ENCODE measurements at places on chromosomes 1 and 21.

- DNase-seq, result no peak
These were observed 396.7 kb upstream of the DAB1 start for GRCh38 chr1:57820356-57821095.

- DNase-seq, result no peak
These were observed 29.3 kb downstream of the KIRREL1 start for GRCh38 chr1:158022554-158023312.

DNA sequence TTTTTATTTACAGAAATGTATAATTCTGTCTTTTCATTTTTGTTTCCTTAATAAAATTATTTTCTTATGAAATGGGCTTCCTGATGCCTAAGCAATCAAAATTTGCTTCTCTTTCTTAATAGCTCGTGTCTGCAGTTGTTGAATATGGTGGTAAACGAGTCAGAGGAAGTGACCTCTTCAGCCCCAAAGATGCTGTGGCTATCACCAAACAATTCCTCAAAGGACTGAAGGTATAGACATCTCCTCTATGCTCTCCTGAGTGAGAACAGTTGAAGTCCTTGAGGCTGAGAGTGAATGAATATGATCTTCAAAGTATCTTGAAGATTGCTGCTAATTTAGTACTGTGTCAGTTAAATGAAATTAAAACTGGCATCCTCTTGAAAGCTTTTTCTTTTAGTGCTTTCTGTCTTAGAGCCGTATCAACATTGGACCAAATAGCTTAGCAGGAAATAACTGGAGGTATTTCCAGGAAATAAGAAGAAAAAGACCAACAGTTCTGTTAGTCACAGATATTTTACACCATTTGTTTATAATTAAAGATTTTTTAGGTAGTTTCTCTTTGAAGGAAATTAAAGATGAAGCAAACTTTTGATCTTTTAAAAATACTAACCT lies 24.7 kb downstream of the VPS45 start:
- no peak for DNase-seq

DNA sequence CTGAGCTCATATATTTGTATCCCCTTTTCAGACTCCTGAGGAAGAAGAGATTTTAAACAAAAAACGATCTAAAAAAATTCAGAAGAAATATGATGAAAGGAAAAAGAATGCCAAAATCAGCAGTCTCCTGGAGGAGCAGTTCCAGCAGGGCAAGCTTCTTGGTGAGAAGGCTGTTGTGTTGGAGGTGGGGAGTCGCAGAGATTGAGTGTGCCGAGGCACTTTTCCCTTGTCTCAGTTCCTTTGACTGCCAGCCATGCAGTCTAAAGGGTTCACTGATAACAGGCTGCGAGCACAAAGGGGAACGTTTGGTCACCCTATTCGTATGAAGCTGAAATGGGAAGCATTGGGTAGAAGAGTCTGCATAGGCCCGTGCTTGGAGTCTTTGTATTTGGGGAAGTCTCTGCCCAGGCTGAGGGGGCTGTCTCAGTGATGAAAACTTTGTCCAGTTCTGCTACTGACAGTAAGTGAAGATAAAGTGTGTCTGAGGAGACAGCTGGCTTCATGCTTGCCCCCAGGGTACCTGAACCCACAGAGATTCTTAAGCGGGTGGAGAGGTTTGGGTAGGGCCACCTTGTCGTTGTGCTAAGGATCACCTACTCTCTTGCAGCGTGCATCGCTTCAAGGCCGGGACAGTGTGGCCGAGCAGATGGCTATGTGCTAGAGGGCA lies 2.8 kb downstream of the RPS8 start:
- no peak for DNase-seq

GRCh38 chr1:6185151-6185550 lies 5.0 kb upstream of the CHD5 start:
- peak; percentile 37 for DNase-seq

DNA sequence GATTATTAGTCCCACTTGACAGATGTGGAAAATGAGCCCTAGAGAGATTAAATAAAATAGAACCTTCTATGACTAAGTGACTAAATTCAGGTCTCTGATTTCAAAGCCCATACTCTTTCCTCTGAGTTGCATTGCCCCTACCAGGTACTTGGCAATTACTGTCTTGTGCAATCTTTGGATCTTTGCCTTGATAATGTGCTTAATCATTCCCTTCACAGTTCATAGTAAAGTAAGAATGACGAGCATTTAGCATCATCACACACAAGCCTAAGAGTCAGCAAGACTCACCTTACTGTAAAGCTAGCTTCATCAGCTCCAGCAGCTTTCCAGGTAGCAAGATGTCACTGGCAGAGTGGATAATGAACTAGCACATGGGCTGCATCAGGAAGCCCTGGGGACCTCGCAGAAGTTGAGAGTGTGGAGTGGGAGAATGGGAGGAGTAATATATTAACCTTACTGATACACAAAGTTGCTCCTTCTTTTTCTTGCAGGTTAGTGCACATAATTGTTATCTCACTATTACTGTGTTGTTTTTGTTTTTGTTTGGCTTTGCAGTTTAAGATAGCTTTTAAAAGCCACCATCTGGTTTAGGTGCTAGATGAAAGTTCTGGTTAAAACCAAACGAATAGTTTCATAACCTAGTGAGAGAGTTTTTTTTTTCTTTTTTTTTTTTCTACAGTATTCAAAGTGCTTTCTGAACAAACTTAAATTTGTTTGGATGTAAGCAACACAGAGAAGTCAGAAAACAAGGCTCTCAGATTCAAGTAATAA lies 71.8 kb downstream of the PBX1 start:
- DNase-seq, result no peak

GRCh38 chr1:112446411-112446810 lies 50.4 kb downstream of the CTTNBP2NL start:
- DNase-seq, result no peak

DNA sequence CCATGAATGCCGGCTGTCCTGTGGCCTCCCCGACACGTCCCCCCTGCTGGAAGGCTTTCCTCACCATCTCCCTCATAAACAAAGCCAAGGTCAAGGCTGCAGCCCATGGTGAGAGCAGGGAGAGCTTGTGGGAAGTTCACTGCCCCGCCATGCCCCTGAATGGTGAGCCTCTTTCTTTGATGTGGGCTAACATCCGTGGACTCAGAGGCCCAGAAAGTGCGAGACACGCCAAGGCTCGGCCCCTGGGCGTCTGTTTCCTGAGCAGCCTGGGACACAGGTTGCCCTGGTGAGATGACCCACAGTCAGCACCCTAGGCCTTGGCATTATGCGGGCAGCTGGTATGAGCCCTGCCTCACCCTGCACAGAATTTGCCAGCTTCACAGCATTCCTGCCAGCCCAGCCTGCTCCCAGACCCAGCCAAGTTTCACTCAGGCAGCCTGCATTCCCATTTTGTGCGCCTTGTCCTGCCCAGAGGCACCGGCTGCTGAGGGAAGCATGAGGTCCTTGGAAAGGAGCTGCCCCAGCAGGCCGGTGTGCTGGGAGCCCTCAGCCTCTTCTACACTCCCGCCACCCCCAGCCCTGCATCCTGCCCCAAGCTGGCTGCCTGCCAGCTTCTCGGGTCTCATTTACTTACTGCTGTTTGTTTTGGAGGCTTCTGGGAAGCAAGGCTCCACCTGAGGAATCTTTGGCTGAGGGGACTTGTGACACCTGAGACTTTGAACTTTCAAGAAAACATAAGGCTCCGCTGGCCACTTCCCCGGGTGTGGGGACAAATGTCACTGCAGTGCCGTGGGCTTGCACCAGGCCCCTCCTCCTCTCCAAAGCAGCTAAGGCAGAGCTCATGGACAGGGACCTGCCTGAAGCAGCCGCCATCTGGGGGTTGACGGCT lies 31.9 kb downstream of the NEK2 start:
- no peak for DNase-seq

- DNase-seq, result peak; percentile 60
These were observed 5.5 kb upstream of the RNF223 start for GRCh38 chr1:1079408-1080121.

DNA sequence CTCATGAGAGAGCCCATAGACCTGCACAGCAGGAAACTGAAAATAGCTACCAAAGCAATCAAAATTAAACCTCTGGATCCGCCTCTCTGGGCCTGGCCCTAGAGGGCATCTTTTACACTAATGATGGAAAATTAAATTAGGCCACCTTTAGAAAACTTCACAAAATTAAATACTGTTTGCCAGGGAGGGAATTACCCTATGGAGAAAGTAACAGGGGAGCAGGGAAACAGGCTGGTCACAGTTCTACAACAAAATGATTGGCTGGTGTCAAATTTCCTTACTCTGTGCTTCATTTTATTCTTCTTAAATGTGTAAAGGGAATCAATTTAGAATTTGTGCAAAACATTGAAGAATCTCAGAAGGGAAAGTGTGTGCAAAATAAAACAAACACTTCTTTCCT lies 62.4 kb downstream of the SPATA46 start:
- no peak for DNase-seq

DNA sequence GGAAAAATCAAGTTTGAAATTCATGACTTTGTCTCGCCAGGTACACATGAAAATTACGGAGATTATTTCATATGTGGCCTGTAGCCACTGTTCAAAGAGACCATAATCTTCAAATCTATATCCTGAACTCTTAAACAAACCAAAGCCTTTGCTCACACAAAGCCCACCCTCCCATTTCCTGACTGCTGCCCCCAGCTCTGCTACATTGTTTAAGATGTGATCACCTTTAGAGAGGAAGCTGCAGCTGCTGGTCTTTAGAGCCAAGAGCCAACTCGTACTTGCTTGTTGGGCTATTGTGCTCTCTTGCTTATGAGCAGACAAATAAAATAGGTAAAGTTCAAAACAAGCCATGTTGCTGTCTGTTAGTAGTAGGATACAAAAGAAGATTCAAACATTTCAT lies 71.9 kb downstream of the DTL start:
- no peak for DNase-seq

GRCh38 chr1:103208844-103209243 lies 100.5 kb upstream of the COL11A1 start:
- no peak for DNase-seq

GRCh38 chr1:80915491-80915890 lies 885.2 kb upstream of the ADGRL2 start:
- no peak for DNase-seq

DNA sequence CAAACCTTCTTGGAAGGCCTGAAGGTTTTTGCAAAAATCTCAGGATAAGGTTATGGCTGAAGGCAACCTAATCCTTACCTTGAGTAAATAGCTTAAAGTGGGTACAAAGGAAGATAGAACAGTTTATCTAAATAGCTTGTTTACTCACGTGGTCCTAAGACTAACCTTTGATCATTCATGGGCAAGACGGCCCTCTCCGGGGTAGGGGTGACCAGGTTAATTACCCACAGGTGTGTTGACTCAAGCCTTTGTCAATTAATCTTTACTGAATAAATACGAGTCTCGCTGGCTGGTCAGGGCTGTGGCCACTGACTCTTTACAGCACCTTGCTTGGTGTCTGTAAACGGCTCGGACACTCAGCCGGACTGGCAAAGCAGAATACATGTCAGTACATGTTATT lies 10.8 kb downstream of the AADACL4 start:
- DNase-seq, result no peak

DNA sequence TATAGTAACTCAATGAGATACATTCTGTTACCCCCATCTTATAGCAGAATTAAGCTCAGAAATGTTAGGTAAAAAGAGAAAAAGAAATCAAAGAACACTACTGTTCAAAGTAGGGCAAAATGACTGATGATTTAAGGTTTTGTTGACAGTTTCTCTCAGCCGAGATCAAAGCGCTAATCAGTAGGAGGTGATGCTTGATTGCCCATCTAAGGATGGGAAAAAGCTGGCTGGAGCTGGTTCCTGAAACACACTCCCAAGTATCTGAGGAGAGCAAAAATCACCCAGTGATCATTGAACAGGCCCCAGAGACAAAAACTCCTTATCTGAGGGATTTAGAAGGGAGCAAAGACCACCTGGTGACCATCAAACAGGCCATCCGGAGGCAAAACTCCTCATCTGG lies 64.5 kb upstream of the CSF1 start:
- no peak for DNase-seq

DNA sequence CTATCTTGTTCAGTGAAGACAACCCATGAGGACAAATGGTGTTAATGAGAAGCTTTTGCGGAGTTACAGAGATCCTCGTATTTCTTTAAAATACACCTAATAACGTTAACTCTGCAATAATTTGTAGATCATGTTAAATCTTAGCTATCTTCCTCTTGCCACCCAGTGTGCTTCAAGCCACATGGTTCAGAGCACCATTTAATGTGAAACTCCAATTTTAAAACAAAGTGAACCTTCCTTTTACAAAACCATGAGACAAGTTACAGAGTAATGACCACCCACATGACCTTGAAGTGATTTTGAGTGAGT lies 1.7 kb upstream of the KCNE2 start:
- DNase-seq, result no peak

GRCh38 chr1:217770918-217771317 lies 139.8 kb downstream of the SPATA17 start:
- DNase-seq, result no peak

Measured in AG04450 (cell line).